ENCODE measurements at places on chromosomes 12 and 14.

DNA sequence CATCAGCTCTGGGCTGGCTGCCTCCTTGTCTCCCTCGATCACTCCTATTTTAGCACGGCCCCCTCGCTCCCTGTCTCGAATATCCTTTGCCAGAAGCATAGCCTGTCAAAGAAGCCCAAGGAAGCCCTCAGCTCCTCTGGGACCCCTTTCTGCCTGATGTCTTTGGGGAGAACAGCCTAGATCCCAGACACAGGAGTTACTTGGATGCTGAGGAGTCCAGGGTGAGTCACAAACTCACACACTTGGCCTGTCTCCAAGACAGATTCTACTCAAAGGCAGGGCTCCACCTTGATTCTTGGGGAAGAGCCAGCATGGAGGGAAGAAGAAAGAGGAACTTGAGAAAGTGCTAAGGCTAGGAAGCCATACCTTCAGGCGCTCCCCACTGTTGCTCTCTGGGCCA, 8.1 kb downstream of the AVIL start:
- no peak for DNase-seq

GRCh38 chr12:114319422-114319821, 86.5 kb downstream of the TBX5 start:
- DNase-seq, result no peak

DNA sequence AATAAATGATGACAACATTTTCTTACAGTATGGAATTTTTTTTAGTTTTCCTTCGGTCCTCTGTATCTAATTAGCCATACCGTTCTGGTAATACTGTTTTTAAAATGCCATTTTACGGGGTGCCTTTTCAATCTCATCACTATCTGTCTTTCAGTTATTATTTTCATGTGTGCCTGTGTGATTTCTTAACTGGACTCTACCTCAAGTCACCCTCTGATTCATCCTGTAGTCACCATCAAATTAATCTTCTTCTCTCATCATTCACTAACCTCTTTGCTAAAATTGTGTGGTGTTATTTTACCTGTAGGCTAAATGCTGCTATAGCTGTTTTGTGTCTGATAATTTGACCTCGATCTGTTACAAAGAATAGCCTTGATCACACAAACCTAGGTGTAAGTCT, 16.0 kb upstream of the CCT2 start:
- DNase-seq, result no peak

DNA sequence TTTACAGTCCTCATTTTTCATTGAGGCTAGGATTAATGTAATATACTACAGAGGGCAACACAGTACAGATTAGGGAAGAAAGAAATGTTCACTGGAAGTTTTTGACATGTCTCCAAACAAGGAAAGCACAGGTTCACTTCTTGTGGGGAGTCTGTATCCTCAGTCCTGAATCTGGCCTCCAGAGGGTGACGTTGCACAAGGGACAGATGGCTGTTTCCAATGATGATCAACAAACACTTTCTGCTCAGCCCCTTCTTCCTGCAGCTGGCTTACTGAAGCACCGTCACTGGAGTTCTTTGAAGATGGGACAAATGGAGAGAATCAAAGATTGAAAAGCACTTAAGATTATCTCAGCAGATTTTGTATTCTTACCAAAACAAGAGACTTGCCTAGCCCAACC, 123.3 kb upstream of the OR4E1 start:
- no peak for DNase-seq

DNA sequence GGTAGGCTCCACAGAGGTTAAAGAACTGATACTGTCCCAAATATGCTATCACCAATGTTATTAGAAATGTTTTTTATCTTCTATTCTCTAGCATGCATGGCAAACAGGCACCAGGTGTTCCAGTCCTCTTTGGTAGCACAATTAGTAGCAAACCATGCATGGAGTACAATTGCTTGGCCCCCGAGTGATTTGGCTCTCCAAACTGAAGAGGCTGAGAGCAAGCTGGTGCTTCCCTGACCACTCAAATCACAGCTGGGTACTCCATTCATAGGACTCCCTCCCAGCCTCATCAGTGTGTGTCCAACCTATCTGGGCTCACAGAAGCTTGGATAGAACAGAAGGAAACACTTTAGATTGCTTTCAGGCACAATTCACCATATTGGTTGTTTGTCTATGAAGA, 93.4 kb downstream of the DIO2 start:
- no peak for DNase-seq

DNA sequence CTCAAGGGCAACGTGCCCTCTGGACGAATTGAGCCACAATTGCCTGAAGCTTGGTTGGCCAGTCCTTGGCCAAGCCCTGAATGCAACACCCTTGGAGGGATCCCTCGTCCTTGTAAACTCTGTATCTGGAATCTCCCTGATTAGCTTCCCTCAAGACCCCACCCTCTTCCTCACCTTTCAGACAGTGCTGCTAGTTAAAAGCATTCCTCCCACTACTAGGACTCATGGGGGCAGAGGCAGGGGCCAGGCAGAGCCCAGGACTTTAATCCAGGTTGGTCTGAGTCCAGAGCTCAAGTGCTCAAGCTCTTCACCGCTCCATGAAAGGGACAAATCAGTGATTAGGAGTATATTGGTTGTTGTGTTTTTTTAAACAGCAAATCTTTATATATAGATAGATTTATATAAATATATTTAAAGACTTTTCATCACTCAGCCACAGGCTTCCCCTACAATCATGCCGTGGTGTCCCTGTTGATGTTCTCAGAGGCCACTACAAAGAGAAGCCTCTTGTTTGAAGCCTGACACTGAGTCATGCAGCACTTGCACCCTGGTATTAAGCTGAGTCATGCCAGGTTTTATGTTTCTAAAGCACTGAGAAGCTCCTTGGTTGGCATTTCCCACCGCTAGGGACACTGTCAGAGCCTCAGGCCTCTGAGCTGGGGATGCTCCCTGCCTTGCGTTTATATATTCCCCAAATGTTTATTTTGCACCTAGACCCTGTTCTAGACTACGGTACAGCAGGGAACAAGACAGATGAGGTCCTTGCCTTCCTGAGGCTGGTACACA, 53.8 kb upstream of the GSC start:
- DNase-seq, result no peak
